ENCODE measurements at places on chromosomes 13 and 19.

DNA sequence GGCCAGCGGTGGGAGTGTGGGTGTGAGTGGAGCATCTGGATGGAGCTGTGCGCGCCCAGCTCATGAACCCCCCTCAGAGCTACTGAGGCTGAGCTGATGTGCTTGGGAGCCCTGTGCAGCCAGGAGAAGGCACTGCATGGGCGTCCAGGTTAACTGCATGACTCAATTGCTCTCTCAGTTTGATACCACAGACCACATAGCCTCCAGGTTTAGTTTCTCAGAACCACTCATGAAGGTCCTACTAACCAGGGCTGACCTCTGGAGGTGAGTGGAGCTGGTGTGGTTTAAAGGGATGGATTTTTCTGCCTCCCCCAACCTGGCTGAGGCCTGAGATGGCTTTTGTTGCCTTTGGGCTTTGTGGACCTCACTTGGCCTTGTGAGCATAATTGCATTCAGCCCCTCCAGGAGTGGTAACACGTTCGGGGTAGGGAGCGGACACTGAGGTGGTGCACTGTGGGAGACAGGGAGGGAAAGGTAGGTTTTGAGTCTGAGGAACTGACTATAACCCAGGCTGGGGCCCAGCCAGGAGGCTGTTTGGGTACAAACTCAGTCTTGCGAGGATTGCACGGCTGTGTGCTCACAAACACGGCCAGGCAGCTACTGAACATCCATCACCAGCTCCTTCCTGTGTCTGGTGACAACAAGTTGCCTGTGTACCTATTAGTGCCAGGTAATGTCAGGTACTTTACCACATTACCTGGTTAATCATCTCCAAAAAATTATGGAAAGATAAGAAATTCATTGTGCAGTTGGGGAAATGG is 97.5 kb downstream of the RGCC start:
- DNase-seq, result no peak

DNA sequence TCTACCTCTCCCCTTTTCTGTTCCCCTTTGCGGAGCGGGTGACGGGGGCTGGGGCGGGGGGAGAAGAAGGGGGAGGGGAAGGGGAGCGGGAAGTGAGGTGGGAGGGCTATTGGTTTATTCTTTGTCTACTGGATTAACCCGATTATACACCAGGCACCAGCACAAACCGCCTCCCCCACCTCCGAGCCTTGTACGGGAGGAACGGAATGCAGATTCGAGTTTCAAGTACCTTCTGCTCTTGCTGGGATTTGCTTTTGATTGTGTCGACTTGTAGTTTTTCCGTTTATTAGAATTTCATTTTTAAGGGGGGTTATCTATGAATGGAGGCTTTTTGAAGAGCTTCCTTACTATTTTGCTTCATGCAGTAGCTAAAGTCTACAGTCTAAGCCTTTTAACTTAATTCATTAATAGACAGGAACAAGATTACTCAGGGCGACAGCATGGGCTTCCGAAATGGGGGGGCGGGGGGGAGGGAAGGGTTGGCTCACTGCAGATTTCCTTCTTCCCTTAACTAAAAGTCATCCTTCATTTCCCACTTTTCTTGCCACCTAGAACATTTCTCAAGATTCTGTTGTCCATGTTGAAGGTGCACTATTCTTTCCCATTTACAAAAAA is 937 bp upstream of the SPRY2 start:
- DNase-seq, result no peak

DNA sequence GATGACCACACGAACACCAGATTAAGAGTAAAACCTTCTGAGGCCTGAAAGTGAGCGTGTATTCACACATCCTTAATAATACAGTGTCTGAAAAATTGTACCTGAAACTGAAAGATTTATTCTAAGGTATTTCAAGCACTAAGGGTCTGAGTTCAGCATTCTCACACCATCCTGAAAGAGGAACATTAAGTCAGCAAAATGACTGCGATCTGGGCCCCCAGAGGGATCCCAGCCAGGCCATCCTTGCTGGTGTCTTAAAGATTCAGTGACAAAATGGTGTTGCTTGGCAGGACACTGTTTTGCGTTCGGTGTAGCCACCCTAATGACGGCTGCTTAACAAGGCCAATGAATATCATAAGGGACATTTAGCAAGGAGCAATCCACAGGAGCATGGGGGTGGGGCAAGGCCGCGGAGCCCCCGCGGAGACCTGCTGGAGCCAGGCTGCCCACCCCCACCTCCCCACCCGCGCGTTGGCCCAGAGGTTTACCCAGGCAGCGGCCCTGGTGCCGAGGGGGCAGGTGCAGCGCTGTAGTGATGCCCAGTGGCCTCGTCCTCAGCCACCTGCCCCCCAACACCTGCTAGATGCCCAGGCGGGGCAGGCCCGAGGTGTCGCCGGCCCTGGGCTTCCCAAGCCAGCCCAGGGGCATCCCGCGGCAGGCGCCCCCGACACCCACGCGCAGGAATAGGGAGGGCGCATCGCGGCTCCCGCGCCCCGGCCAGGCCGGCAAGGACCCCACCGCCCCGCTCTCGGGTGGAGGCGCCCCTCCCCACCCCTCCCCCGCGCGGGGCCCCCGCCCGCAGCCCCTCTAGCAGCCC is 742 bp downstream of the NALCN start:
- no peak for DNase-seq

- DNase-seq, result no peak
These were observed 44.0 kb upstream of the GAS6 start for GRCh38 chr13:113907635-113908617.

GRCh38 chr13:31053091-31053490 is 108.6 kb downstream of the HSPH1 start:
- DNase-seq, result no peak

DNA sequence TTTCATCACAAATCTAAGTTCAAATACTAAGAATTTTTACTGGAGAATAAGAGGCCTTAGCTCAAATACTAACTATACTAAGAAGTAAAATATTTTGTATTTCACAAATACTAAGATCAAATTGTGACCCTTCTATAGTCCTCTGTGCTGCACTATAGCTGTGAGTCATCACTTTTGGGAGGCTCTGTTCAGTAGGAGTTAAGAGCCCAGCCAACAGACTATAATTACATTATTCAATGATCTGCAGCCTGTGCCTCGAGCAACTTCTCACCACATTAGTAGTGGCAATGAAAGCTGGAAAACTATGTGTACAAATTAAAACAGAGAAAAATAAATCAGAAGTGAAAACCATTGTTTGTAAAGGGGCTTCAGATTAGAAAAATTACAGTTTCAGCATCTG is 147.3 kb upstream of the GPC6 start:
- no peak for DNase-seq

DNA sequence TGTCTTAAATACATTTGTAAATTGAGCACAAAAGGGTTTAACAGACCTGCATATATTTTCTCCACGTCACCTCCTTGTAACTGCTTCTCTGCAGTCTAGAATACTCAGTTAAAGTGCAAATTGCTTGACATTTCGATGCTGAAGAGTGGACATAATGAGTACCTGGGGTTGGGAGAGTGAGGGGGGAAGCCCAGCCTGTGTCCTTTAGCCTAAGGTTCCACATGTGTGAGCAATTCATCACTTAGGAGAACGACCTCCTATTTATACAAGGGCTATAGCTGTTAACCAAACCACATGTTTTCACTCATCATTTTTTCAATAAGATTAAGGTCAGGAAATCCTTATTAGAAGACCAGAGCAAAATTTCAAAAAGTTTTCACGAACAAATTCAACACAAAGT is 29.5 kb downstream of the PCDH9 start:
- no peak for DNase-seq

- DNase-seq, result no peak
These were observed 72.5 kb downstream of the EDNRB start for GRCh38 chr13:77846173-77846572.

DNA sequence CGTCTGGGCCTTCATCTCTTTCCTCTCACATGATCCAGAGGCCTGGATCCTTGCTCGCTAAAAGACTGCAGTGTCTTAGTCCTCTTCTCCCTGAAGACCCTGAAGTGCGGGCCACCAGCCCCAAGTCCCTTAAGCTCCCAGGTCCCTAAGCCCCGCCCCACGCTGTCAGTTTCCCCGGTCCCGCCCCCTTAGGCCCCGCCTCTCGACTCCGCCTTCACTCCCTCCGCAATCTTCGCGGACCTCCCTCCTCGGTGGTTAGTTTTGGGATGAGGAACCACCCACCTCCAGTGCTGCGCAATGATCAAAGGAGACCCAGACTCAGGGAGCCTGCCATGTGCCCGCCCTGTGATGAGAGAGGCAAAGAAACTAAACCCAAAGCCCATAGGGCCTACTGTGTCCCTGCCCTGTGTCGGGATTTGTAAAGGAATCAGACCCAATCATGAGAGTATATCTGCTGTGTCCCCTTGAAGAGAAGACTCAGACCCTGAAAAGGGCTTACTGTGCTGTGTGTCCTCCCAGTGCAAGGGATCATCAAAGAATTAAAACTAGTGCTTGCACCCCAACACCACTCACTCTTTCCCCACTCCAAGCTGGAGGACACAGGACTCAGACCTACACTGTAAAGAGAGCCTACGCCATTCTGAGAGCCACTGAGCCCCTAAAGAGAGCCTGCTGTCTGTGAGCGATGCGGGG is 3.0 kb upstream of the COX6B1 start:
- DNase-seq, result no peak

GRCh38 chr13:28717170-28717569 is 1.6 kb downstream of the SLC46A3 start:
- no peak for DNase-seq

DNA sequence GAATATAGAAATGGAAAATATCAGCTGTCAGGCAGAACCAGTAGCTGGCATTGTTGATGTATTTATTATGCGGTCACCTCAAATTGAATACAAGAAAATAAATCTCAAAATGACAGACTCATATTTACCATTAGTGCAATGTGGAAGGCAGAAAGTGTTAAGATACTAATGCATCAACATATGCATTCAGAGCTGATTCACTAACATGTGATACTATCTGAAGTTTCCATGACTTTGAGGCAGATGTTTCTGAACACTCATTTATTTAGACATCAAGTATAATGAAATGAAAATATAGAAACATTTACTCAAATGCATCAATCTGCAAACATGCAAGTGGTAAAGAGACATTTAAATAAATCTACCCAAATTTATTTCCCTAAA is 474.2 kb upstream of the SLC10A2 start:
- DNase-seq, result no peak

- no peak for DNase-seq
These were observed 7.9 kb upstream of the ZNF626 start for GRCh38 chr19:20669263-20669662.

DNA sequence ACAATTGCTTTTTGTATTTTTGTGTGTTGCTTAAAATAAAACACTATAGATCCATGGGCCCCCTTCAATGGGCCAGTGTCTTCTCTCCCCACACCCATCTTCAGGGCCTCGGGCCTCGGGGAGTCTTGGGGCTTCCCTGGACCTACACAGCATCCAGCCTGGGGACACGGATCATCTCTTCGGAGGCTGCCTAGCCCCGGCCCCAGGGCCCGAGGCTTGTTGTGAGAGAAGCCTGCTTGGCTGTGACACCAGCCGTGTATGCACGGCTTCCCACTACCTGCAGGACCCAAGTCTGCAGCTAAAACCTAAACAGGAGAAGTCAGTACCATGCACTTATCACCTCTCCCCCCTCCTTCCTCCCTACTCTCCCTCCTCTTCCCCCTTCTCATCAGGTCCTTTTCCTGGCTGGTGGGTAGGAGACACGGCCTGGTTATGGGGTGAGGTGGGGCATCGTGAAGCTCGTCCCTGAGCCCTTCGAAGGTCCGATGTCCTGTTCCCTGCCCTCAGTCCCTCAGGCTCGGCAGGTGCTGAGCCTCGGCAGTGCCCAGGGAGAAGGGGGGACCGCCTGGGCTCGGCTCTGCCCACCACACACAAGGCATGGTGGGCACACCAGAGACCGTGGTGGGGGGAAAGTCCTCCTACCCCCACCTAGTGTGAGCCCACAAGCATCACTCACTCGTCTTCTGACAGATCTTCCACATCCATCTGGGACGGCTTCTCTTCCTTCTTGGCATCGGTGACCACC is 9.5 kb downstream of the C13orf46 start:
- no peak for DNase-seq

GRCh38 chr13:74930402-74931165 is 551.4 kb downstream of the TBC1D4 start:
- peak; percentile 74 for DNase-seq

GRCh38 chr13:29556742-29557141 is 38.7 kb downstream of the SLC7A1 start:
- no peak for DNase-seq

DNA sequence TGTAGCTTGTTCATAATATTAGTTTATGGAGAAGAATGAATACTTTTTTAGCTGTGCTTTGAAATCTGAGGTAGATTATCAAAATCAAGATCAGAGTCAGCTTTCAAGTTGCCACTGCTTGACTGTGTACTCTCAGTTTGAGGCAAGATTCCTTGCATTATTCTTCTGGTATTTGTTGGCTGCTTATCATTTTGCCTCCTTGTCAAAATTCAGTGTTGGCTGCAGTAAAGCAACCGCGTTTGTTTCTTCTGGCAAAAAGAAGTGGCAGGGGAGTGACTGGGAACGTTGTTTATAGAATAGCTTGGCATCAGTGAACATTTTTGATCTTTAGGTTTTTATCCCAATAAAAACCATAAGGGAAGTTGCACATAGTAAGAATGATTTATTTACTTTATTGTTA is 419.3 kb upstream of the GPC6 start:
- DNase-seq, result no peak

- no peak for DNase-seq
These were observed 304.1 kb upstream of the MAB21L1 start for GRCh38 chr13:35780613-35781012.

DNA sequence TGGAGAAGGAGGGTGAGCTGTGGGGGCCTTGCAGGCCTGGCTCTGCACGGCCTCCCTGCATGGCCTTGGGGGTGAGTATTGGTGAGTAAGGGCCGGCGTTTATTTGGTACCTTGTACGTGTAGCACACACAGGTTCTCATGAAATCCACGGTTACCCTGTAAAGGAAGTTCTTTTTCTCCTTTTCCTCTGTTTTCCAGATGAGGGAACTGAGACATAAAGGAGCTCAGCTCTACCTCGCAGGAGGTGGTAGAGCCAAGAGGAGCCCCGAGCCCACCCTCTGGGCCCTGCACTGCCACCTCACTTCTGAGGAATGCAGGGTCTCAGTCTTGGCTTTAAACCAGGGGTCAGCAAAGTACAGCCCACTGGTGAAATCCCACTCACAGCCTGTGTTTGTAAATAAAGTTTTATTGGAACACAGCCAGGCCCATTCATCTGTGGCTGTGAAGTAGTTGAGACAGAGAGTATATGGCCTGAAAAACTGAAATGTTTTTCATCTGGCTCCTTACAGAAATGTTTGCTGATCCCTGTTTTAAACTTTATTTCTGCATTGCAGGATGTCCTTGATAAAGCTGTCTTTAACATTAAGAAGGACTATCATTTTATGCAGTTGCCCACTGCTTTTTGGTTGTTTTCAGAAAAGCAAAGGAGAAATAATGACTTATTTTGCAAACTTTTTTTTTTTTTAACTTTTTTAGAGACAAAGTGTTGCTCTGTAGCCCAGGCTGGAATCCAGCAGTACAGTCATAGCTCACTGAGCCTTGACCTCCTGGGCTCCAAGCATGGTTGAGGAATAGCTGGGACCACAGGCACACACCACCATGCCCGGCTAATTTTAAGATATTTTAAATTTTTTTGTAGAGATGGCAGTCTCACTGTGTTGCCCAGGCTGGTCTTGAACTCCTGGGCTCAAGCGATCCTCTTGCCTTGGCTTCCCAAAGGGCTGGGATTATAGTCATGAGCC is 6.4 kb downstream of the EPN1 start:
- peak; percentile 32 for DNase-seq

Data from epithelial cell of proximal tubule (primary cell).